Stimulated activated CD8-positive, alpha-beta memory T cell treated with anti-CD3 and anti-CD28 coated beads, Interleukin-12 subunit alpha, Interleukin-12 subunit beta, amount 100 ng/mL, for 1 hour (primary cell): ENCODE measurements at places on chromosomes 13 and 19.

DNA sequence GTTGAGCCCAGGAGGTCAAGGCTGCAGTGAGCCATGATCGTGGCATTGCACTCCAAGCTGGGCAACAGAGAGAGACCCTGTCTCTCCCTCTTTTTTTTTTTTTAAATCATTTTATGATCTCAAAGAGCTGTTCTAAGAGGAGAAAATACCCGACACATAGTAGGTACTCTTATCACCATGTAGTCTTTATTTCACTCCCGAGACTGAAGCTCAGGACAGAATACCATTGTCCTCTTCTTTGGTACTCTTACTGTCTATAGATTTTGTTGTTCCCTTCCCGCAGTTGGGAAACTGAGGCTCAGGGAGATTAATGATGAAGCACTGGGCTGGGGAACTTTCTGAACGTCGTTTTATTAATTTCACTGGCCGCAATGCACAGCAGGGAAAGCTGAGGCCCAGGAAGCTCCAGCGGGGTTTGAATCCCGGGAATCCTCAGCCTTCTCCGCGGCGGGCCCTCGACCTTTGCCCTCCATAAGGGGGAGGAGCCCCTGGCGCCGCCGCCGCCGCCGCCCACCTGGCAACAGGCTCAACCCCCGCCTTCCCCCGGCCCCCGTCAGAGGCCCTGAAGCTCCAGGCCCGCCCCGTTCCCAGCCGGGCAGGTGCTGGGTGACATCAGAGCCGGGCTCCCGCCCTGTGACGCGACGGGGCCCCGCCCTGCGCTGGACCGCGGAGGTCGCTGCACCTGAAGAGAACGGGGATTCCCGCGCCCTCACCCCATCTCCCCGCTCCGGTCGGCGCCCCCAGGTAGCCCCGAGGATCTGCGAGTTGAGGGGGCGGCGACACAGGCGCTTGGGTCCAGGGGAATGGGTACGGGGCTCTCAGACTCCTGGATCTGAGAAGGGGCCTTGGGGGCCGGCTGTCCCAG, 1.6 kb downstream of the MYH14 start:
- no peak for DNase-seq

- no peak for DNase-seq
Measured at GRCh38 chr19:8355631-8356402, 8.1 kb upstream of the ANGPTL4 start.

DNA sequence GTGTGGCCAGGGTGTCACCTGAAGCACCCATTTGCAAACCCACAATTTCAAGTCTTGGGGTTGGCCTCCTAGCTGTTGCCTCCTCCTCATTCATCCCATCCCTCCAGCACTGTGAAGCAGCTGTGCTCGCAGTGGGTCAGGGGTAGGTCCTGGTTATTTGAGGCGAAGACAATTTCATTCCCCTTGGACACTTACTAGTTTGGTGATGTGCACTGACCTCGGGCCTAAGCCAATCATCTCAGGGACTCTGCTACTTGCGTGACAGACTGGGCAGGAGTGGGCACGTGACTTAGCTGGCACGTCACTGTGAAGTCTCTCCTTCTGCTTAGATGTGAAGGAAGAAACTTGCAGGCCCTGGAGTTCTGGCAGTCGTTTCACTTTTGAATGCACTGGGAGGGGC, 3.5 kb upstream of the ATP11A start:
- no peak for DNase-seq

GRCh38 chr19:33300009-33300893, 2.1 kb downstream of the CEBPA start:
- DNase-seq: no peak

GRCh38 chr19:39199025-39199424, 2.3 kb downstream of the NCCRP1 start:
- DNase-seq: no peak

- no peak for DNase-seq
Measured at GRCh38 chr13:69077267-69077666, 1030.4 kb upstream of the ATXN8OS start.

GRCh38 chr13:94270556-94270955, 208.9 kb downstream of the DCT start:
- DNase-seq: no peak
